Tongue (tissue), 3 donors: ENCODE measurements at places on chromosomes 6 and 20.

DNA sequence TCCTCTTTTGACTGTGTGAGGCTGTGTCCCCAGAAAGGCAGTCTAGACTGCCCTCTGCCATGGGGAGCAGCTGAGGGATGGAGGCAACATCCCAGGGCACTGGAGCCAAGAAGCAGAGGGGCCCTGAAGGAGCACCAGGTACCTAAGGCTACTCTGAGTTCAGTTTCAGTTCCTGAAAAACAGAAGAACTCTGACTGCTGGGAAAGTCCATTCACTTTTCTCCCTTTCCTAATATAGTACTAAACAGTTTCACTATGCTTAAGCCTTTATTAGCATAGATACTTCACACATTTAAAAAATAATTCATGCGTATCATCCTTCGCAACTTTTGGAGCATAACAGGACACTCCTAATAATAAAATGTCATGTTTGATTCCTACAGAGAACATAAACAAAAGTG lies 130.0 kb downstream of the FOXC1 start:
- DNase-seq, result no peak

DNA sequence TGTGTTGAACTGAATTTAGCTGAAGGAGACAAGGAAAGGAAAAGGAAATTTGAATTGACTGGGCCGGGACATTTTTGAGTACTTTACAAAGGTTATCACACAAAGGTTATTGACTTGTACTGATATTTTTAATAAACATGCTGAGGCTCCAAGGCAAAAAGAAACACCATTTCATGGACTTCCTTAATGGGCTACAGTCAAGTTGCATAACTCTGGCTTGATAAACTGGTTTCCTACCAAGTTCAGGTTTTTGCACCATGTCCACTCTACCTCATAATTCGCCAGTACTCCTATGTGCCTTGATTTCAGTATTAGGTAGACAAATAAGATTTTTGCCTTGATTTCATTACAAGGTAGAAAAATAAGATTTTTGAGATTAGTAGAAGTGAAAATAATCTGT lies 65.8 kb upstream of the FUT9 start:
- DNase-seq, result no peak

DNA sequence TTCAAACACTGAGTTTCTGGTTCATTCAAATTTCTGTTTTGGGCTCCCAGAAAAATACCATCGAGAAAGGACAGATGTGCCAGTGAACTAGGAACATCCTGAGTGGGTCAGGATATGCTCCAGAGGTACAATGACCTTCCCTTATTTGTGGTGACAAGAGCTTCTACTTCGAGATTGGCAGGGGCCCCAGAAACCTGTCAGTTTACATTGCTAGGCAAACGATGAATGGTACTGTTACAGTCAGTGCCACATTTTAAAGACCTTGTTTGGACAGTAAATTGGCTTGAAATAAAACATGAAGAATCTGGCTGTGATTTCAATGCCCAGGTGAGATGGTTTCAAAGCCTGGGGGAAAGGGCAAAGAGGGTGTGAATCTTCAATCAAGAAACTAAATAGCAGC lies 454.5 kb upstream of the ID4 start:
- no peak for DNase-seq

- no peak for DNase-seq
These were observed 299.8 kb upstream of the NOX3 start for GRCh38 chr6:155755452-155755851.

GRCh38 chr20:60096166-60096565 lies 137.9 kb downstream of the CDH26 start:
- peak; percentile 19 for DNase-seq

DNA sequence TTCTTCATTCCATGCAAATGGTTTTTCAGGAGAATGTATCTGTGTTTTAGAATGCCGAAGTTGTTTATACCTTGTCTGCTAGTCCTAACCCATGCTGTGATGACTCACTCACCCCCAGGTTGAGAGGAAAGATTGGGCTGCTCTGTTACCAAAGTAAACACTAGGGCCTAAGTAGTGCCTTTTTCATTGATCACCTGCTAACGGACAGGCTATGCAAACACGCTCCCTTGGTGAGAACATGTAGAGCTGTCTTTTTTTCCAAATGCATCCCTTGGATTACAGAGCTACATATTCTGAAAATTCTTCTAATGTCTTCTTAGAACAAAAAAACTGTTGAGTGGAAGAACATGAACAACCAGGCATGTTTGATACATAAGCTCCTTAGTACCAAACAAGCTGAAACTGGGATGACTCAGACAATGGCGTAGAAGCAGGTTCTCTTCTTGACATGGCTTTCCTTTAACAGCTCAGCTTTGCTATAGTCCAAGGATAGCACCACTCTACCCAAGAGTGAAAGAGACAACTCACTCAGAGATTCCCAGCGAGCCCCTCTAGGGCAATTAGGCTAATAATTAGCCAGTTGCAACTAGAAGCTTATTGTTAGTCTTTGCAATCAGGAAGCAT lies 20.5 kb downstream of the PERP start:
- no peak for DNase-seq

DNA sequence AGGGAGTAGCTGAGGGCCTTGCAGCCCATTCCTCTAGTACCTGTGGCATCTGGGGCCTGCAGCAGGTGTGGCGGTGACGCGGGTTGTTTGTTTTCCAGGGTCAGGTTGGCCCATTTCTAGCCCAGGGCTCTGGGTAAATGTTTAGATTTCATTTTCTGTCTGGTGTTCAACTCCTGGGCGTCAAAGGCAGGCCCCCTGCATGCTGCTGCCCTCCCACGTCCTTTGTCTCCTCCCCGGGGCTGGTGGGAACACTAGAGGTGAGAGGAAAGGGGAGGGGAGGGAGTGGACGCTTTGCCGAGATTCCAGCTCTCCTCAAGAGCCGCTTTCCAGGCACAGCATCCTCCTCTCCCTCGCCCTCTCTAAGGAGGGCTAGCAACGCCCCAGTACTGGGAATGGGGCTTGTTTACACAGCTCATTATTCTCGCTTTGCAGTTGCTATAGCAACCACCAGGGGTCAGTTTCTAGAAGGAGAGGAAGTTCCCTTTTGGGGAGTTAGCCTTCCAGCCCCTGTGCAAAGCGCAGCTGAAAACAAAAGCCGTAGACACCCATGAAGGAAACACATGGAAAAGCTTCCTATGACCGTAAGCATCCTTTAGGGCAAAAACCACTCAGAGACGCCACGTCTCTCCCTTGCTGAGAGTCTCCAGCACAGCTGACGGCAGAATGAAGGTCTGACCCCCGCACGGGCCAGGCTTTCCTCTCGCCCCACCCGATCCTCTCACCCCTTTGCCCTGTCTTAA lies 170.6 kb downstream of the LY86 start:
- peak; percentile 91 for DNase-seq

DNA sequence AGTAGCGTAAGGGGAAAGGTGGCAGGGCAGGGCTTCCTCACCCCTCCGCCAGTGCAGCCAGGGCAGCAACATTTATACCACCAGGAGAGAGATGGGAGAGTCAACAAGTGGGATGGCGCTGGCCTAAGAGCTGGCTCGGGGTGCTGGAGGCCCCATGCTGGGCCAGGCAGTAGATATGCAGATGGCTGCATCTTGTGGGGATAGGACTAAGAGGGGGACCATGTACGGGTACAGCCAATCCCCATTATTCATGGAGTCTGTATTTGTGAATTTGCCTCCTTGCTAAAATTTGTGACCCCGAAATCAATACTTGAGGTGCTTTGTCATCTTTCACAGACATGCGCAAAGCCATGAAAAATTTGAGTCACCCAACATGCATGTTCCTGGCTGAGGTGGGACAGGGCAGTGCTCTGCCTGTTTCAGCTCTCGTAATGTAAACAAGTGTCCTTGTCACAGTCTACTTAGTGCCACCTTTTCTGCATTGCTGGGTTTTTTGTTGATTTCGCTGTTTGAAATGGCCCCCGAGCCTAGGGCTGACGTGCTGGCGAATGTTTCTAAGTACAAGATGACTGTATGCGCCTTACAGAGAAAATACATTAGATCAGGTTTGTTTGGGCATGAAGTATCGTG lies 27.5 kb upstream of the TAF8 start:
- no peak for DNase-seq
